Stimulated activated naive CD4-positive, alpha-beta T cell treated with Interleukin-2 at 50 U/mL for 16 hours (primary cell): ENCODE measurements at places on chromosomes 3 and 15.
A peak's percentile ranks its signal among the peaks of the same experiment; 100 is the strongest.

- no peak for DNase-seq
These were observed 3.8 kb downstream of the INKA1 start for GRCh38 chr3:49806850-49807249.

DNA sequence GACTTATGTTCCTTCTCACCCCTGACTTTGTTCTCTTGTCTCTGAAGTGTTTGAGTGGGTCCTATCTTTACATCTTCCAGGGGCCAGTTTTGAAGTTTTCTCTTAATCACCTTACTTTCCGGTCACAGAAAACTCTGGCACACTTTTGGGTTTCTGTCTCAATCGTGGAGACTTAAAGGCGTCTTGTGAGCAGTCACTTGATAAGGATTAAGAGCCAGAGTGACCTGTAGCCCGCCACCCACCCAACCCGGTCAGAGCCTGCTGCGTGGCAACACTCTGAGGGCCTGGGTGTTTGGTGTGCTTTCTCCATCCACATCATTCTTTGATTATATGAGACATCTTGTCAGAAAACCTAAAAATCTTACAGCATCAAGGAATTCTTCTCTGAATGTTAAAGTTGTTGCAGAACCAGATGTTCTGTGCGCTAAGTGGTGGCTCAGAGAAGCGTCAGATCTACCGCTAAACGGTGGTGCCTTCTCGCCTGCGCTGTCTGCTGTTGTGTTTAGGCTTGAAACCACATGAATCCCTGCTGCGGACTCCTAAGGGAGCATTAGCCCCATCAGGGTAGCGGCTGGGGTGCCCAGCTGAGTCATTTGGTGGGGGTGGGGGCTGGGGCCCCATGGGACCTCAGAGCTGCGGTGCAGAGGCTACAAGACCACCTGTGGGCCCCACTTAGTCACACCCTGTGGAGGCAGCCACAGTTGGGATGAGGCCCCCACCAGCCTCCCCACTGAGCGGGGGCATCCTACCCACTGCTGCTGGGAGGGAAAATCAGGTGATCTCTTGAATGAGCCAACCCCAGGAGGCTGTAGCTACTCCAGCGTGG, 158.7 kb upstream of the BHLHE40 start:
- peak; percentile 19 for DNase-seq

GRCh38 chr15:74301583-74302361, 65.6 kb downstream of the CCDC33 start:
- DNase-seq = no peak

GRCh38 chr3:154954757-154955156, 125.4 kb upstream of the MME start:
- no peak for DNase-seq

- no peak for DNase-seq
These were observed 436.4 kb upstream of the RBMS3 start for GRCh38 chr3:28844298-28845005.

GRCh38 chr3:42277676-42278075, 11.7 kb upstream of the CCK start:
- DNase-seq = no peak

GRCh38 chr3:192917404-192918274, at the start of gene MB21D2:
MB21D2 (minus strand) TSS chr3:192917856; CDS start chr3:192917840, 16 bp downstream.
- DNase-seq = peak; percentile 79

- no peak for DNase-seq
These were observed 521.6 kb downstream of the EPHA3 start for GRCh38 chr3:89628856-89629670.

DNA sequence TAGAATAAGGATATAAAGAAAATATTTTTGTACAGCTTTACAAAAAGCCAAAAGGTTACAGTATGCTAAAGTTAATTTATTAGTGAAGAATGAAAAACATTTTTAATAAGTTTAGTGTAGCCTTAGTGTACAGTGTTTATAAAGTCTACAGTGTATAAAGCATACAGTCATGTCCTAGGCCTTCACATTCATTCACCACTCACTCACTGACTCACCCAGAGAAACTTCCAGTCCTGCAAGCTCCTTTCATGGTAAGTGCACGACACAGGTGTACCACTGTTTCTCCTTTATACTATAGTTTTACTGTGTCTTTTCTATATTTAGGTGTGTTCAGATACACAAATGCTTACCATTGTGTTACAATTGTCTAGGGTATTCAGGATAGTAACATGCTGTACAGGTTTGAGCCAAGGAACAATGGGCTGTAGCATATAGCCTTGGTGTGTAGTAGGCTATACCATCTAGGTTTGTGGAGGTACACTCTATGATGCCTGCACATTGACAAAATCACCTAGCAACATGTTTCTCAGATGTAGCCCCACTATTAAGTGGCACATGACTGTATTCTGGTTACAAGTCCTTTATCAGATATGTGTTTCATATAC, 197.1 kb upstream of the KBTBD8 start:
- no peak for DNase-seq

DNA sequence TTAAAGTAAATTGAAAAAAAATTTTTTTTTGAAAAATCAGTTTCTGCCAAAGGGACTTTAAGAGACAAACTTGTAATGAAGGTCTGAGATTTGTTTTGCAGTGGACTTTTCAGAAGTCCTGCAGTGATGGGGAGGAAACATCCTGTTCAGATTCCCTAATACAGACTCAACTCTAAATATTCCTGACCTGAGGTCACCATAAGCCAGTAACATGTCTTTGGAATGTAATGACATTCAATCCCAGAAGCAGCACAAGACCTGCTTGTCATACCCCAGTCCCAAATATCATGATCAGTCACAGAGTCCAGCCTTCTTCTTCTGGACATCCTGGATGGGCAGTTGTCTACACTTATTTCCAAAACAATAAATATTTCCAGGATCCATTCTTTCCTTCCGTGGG, 53.6 kb downstream of the TMEM39A start:
- DNase-seq = no peak

DNA sequence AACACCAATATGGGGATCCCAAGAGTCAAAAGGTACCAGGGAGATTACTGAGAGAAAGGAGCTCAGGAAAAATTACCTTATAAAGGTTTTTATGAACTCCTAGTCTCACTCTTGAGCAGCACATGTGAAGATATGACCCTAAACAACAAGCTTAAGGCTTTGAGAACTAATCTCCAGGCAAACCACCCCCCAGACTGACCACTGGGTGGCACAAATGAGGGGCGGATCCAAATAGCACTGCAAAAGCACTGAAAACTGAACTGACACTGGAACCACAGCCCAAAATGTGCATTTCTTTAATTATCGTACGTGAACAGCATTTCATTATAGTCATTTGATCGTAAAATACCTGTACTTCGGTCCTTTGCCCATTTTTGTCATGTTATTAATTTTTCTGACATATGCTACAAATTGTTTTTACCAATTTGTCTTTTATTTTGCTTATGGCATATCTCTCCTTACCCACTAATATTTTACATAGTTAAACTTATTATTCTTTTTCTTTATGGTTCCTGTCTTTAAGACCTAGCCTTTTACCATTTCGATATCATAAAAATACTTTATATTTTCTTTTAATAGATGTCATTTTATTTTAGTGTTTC, 31.5 kb upstream of the TFDP2 start:
- no peak for DNase-seq

DNA sequence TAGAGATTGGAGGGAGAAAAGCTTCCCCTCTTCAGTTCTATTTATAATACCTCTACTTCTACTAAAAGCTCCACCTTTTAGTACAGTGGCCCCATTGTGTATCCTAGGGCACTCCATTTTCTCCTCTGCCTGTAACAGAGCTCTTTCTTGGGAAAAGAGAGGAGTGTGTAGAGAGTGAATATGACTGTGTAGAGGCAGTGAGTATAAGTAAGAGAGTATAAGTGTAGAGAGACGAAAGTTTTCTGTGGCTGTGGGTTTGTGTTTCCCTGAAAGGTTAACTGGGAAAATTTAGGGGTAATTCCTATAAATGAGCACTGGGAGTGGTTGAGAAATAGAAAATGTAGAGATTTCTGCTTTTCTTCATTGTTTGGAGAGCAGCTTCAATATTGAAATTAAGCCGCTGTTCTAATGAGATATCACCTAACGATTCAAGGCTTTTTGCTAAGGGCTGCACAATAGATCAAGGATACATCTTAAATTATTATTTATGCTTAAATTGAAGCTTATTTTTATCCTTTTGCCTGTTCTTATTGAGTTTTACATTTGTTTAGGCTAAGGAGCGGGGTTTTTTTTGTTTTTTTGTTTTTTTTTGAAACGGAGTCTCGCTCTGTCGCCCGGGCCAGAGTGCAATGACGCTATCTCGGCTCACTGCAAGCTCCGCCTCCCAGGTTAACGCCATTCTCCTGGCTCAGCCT, 6.9 kb downstream of the IQGAP1 start:
- DNase-seq = no peak

GRCh38 chr15:89795996-89796395, 18.7 kb downstream of the ANPEP start:
- no peak for DNase-seq

DNA sequence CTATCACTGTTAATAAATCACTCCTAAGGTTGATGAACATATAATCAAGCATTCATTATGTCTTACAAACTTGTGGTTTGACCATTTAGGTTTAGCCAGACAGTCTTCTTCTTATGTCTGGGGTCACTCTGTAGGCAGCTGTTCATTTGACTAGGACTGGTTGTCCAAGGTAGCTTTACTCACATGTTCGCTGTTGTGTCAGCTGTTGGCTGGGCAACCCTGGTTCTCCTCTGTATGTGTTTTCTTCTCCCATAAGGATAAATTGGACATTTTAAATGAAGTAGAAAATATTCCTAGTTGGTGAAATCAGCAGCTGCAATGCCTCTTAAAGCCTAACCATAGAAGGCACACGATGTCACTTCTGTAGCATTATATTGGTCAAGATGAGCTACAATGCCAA, 635.1 kb downstream of the EPHA3 start:
- DNase-seq = no peak
